ENCODE measurements at places on chromosomes 2 and 18. TPM values are rescaled to one million over a fixed set of nuclear protein-coding genes. Genes with fewer than 3 reads are reported as not detected.

The NRP2 gene
- 133 TPM for total RNA-seq

The XRCC5 gene
- total RNA-seq, result 192 TPM

The RAD51AP2 gene
- not detected for total RNA-seq

The C2orf80 gene
- total RNA-seq, result not detected

The IL1F10 gene
- not detected for total RNA-seq

The ASPRV1 gene
- total RNA-seq, result 0.20 TPM

The GALNT3 gene
- not detected for total RNA-seq

The SLC8A1 gene
- 0.17 TPM for total RNA-seq

The LRRC30 gene
- total RNA-seq, result not detected

The PDCD1 gene
- total RNA-seq, result not detected

The PPP1CB gene
- total RNA-seq, result 193 TPM

The HOXD3 gene
- not detected for total RNA-seq

Measured in A549 treated with dexamethasone at 1 μM for 4 hours (cell line).